Fibroblast of mammary gland (primary cell): ENCODE measurements at places on chromosomes 5 and 9.

DNA sequence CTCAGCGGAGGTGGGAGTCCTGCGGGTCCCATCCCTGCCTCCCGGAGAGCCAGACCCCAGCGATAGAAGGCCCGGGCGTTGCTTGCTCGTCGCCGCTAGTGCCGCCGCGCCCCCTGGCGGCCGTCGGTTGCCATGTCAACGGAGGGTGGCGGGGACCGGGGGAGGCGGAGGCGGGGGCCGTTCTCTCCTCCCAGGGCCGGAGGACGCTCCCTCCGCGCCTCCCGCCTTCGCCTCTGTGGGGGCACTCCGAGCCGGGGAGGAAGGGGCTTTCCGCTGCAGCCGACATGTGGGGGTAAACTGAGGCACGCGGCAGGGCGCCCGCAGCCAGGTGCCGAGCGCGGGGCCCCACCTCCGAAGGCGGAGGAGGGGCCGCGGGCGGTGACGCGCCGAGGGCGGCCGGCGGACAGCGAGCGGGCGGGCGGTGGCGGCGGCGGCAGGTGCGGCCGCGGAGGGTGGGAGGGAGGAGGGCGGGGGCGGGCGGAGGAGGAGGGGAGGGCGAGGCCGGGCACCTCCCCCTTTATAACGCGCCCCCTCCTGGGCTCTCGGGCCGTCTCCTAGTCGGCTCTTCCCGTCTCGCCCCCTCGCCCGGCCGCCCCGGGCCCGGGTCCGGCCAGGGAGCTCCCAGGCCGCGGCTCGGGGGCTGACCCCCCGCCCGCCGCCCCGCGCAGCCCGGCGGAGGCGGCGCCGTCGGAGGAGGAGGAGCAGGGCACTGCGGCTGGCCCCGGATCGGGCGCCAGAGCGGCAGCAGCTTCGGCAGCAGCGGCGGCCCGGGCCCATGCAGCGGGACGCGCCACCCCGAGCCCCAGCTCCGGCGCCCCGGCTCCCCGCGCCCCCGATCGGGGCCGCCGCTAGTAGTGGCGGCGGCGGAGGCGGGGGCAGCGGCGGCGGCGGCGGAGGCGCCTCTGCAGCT, 556 bp upstream of the CDK9 start:
- peak; percentile 61 for DNase-seq

- no peak for DNase-seq
These were observed 247.5 kb upstream of the DAPK1 start for GRCh38 chr9:87250205-87250604.

- peak; percentile 28 for DNase-seq
These were observed 91.5 kb downstream of the ANKRD33B start for GRCh38 chr5:10655161-10655971.

DNA sequence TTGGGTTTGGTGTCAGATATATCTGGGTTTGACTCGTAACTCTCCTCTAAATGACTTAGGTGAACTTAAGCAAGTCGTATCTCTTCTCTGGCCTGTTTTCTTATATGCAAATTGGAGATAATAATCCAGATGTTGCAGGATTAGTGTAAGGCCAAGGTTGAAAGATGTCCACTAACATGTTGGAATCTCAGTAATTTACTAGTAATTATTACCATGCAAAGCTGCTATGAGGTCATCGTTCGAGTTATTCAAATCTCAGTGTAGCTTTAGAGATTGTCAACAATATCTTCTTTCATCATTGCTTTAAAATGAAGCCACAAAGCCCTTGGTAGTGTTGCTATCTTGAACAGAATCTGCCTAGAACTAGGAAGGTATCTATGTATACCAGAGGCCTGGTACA, 437.7 kb upstream of the KLF4 start:
- no peak for DNase-seq

DNA sequence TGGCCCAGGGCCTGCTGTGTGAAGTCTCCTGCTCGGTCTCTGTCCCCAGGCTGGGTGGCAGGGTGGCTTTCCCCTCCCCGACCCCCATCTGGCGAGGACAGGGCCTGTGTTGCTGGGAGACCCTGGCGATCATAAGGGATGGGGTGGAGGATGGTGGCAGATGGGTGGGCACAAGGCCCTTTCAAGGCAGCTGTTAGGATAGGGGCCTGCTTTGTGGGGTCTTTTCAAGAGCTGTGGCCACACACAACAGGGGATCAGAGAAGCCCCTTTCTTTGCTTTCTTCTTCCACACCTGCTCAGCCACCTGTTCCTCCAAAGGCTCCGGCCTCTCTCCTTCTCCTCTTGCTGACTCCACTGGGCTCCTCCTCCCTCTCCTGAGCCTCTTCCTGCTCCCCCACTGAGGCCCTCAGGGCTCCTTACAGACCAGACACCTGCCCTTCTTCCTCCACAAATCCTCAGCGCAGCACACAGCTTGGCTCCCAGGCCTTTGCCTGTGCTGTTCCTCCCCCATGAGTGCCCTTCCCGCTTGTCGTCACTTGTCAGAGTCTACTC, 15.0 kb upstream of the NEURL1B start:
- no peak for DNase-seq

DNA sequence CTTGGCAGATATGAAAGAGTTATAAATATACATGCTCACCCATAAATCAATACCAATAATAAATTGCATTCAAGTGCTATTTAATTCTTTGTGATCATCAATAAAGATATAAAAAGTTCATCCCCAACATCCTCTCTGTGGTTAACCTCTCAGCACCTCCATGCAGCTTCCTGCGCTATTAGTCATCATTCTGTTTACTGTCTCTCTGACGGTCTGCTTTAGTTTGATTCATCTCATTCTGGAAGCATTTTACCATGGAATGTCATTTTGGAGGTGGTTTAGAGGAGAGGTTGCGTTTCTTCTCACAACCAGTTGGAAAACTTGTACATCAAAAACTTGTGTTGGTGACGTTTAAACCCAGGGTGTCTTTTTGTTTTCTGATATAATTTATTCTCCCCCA, 486.6 kb downstream of the BRINP1 start:
- DNase-seq: peak; percentile 67

DNA sequence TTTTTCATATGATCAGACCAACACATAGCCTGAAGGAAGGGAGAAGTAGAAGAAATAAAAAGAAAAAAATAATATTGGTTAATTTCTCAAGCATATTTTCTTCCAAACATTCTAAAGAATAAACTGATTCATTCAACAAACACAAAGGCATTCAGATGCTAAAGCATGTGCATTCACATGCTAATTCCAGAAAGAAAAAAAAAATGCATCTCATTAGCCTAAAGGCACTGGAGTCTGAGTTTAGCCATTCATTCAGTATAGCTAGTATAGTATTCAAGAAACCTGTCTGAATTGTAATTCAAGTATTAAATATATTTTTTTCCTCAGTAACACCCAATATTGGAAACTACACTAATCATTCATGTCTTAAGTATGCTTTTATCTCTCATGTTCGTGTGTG, 61.0 kb upstream of the FER start:
- no peak for DNase-seq

GRCh38 chr9:28782630-28783029, 1209.3 kb upstream of the C9orf72 start:
- peak; percentile 27 for DNase-seq

GRCh38 chr9:126328407-126328806, 1.8 kb downstream of the MVB12B start:
- DNase-seq: no peak

DNA sequence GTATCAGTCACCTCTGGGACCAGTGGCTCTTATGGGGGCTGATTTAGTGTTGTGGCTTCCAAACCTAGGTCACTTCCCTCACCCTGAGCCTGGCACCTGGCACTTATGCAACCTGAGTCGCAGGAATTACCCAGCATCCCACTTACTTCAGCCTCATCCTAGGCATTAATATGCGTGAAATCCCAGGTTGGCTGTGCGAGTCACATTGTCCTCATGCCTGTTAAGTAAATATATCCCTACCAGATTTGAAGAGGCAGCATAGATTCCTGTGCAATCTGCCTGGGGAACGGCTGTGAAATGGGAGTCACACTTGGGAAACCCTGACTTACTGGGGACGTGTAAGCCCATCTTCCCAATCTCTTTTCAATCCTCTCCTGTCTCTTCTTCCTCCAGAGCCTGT, 42.7 kb upstream of the AKNA start:
- DNase-seq: no peak

DNA sequence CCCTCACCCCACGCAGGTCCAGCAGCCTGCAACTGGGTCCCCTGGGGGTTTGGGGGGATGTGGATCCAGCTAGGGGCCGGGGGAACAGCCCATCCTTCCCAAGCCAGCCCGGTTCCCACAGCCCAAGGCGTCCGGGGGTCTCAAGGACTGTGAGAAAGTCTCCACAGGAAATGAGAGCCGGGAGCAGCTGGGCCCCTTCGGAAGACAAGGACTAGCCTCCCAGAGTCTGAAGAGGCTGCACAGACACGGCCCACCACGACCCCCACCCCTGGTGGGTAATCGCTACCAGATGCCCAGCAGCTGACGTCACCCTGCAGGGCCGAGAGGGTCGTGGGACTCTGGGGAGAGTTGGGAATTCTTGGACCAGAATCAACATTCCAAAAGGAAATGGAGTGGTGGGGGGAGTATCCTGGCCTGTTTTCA, 10.5 kb downstream of the SH2D3C start:
- no peak for DNase-seq

GRCh38 chr5:74241751-74242140, 398.8 kb downstream of the ENC1 start:
- DNase-seq: no peak

DNA sequence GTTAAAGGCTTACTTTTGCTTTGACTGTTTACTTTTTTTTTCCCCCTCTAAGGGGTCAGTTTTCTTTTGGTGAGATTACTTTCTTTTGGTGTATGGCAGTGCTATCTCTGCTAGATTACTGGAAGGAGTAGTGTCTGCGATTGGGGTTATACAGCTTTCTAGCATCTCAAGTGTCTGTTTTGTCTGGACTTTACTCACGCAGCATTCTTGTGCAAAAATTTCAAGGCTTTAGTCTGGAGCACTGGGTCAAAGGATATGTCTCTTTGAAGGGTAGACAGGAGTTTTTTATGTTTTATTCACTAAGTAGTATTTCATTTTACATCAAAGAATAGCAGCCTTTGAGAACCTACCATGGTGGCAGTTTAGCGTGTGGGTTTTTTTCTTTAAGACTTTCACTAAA, 52.6 kb downstream of the NDUFS4 start:
- no peak for DNase-seq

DNA sequence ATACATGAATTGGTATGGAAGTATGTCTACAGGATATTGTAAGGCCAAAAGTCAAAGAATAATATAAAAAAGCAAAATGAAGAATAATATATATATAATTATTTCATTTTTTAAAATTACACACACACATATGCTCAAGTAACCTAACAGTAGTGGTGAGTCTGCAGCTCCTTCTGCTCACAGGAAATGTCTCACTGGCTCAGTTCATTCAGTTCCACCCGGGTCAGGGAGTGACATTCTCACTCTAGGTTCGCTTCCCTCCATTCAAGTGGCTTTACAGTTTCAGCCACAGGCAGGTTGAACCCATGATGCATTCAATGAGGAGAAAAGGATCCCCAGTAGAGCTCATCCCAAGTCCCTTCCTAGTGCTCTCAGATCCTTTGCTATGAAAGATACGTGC, 90.8 kb downstream of the SUSD1 start:
- DNase-seq: no peak

DNA sequence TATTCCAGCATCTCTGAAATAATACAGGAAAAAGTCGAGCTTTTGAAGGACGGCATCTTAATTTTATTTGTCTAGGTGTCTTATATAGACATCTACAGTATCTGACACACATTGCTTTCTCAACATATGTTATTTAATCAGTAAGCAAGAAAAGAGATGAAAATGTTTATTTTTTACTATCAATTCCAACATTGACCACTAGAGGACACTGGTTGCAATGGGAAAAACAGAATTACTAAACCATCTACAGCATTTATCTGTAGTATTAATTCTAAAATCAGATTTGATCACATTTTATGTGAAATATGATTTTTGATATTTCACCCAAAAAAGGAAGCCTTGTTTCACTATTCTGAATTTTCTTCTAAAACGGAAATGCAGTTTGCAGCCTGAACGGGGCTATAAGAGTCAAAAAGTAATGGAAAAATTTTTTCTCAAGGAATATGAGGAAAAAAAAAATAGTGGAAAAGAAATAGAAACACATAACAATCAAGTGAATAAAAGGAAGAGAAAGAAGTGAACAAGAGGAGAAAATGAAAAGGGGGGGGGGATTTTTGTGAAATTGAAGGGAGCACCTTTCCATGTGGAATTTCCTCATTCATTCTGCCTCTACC, 98.6 kb downstream of the OSTF1 start:
- DNase-seq: peak; percentile 33

DNA sequence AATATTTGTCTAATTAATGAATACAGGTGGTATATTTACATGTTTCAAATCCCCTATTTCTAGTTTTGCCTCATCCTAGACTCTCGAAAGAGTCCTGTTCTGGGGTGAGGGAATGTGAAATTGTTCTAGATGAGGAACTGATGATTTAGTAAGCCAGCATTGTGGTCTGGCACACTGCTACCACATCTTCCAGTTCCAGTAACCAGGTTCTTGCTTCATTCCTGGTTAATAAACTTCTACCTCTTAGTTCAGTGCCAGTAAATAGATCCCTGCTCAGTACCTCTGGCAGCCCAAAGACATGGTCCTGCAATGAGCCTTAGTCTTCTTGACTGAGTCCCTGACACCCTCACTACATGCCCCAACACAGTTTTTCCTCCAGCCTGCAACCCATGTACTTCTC, 207.7 kb downstream of the SREK1 start:
- no peak for DNase-seq

- no peak for DNase-seq
These were observed 439.1 kb downstream of the NR2F1-AS1 start for GRCh38 chr5:93141969-93142368.

DNA sequence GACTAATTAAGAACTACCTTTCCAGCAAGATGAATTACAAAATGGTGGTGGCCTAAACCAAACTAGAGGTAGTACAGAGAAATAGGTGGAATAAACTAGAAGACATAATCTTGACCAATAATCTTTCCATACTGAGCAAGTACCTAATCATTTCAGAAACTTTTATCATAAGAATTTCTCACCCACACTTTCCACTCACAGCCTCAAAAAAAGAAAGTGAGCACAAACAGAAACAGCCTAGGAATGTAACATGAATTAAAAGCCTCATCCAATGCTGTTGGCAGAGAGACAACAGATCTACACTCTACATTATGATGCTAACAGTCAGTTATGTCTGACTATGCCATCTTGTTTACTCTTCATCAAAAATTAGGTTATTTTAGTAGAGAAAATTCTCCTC, 1.3 kb downstream of the RNF38 start:
- DNase-seq: peak; percentile 40

DNA sequence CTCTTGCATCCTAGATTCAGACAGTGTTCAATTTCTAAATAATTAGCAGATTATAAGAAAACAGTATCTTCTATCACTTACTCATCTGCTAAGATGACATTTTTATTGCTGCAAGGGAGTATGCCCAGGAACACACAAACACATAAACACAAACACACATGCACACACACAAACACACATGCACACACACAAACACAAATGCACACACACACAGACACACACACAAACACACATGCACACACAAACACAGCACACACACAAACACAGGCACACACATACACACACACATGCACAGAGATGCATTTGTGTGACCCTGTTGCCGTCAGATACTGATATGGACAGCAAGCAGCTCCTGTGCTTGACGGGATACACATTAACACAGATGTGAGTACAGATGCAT, 612.9 kb downstream of the IRX1 start:
- no peak for DNase-seq
